ENCODE measurements at places on chromosomes 12 and 14.
A peak's percentile ranks its signal among the peaks of the same experiment; 100 is the strongest.

GRCh38 chr12:9049520-9050133, 60.3 kb downstream of the KLRG1 start:
- DNase-seq = no peak

DNA sequence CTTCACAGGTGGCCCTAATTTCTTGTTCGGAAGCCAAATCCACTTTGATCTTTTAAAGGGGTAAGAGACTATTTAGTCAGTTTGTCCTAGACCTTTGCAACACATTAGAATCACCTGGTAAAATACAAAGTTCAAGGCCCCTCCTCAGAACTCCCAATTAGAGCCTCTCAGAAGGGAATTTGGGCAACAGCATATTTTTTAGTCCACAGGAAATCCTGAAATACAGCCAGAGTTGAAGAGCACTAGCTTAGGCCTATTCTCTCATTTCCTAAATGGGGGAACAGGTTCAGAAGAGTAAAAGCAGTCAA, 151.3 kb upstream of the FSCB start:
- no peak for DNase-seq

DNA sequence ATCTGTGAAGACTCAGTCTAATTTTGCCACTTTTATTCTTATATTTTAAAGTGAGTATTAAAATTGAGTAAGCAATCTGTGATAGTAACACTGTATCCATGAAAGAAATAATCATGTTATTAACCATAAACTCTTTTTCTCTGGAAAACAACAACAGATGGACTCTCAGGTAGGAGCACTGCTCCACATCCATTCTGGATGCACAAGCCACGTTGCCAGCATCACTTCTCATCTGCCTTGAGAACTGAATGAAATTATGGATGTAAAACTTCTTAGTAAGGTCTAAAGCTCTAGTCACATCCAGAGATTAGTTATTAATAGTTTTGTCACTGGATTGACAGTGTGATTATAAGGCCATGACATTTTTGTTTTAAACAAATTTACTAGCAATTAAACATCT, 489.1 kb upstream of the SYT1 start:
- DNase-seq = no peak

GRCh38 chr14:85380881-85381280, 149.1 kb upstream of the FLRT2 start:
- no peak for DNase-seq

DNA sequence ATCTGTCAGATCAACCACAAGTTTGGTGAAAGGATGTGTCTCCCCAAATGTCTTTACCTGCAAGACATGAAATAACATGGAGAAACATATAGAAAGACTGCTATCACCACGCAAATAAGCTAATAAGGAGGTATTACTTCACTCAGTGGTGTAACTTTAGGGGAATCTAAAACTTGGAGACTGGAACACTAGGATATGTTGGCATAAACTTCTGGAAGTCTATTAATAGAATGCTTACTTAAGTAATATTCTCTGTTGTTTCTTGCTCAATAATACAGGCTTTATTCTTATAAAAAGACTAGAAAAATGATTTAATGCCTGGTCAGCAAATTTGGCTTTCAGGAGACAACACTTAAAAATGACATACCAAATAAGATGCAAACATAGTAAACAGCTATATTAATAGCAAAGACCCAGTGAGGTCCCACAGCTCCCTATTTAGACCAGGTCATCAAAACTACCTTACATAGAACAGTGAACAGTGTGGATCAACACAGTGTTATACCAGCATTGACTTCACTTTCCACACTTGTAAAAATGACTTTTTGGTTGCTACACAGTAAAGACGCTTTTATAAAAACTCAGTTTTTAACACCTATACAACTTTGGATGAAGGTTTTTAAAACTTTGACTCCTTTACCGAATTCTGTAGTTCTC, 18.9 kb upstream of the HAL start:
- DNase-seq = no peak

- DNase-seq = no peak
Measured at GRCh38 chr12:72082986-72083820, 144.6 kb downstream of the TPH2 start.

DNA sequence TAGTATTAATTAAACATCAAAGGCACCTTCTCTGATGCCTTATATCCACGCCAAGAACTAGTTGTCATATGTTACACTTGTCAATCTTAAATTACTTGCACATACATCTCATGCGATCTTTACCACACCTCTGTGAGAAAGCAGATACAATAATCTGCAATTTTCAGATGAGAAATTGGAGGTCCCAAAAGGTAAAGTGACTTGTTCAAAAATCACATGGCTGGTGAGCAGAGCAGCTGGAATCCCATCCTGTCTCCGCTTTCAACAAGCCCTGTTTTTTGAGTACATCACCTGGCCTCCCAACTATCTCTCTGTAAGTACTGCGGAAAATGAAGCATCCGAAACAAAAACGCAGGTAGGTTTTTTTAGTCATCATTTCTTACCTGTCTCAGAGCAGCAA, 203.4 kb upstream of the FOXN3 start:
- no peak for DNase-seq

DNA sequence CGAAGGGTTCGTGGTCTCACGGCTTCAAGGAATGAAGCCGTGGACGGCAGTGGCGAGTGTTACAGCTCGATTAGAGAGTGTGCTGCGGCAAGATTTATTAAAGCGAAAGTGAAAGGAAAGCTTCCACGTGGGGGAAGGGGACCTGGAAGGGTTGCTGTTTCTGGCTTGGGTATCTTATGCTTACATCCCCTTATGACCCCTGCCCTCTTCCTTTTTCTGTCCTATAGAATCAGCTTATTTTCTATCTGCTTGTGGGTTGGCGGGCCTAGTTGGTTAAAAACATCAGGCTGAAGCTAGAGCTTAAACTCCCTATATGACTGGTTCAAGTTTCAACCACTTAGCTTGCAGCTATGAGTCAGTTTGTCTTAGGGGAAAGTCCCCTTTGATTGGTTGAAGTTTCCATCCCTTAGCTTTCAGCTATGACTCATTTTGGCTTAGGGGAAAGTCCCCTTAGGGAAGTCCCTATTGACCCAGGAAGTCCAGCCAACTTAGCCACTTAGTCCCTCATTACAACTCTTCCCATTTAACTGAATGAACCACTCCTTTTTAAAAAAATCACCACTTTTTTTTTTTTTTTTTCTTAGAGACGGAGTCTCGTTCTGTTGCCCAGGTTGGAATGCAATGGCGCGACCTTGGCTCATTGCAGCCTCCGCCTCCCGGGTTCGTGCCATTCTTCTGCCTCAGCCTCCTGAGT, 1494.7 kb upstream of the TMEM132C start:
- DNase-seq = peak; percentile 6

DNA sequence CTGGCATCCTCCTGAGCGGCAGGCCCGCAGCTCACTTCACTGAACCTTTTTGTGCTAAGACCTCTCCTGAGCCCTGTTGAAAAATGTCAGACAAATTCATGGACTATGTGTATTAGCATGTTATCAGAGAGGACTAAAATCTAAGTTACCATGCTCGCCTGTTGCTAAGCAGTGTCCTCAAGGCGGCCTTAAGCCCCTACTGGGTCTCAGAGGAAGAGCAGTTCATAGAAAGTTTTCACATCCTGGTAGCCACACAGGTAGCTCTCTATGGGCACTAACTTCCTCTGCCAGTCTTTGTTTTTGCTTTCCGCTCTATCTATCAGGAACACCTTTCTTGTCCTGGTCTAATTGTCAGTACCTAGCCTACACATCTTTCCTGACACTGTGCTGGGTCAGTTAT, 306.6 kb upstream of the MIS18BP1 start:
- no peak for DNase-seq

GRCh38 chr12:20189767-20190166, 178.6 kb upstream of the PDE3A start:
- DNase-seq = no peak

GRCh38 chr12:19437996-19438395, 1.3 kb upstream of the AEBP2 start:
- DNase-seq = no peak

- DNase-seq = no peak
Measured at GRCh38 chr12:46675736-46676135, 150.1 kb downstream of the SLC38A4 start.

DNA sequence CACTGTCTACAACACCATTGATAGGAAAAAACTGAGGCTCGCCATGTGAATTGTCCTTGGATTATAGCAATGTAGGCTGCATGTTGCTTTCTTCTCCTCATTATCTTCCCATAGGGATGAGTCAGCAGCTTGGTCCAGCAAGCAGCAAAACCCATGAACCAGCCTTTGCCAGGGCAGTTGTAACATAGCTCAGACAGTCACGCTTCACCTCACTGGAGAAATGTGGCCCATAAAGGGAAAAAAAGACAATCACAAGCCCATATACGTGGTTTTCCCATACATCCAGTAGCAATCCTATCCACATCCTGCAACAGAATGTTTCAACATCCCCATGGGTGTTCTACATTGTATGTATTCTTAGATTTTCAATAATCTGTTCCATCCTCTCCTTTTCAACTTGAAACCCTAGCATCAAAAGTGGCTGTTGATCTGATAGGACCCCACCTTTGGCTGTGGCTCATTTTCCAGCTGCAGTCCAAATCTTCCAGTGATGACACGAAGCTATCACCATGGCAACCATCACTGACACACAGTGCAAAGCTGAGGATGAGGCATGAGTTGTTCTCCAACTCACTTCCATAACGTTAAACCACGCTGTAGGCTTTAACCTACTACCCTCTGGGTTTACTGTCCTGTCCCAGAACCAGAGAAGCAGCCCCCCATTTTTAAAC, 34.0 kb downstream of the GRIN2B start:
- no peak for DNase-seq

DNA sequence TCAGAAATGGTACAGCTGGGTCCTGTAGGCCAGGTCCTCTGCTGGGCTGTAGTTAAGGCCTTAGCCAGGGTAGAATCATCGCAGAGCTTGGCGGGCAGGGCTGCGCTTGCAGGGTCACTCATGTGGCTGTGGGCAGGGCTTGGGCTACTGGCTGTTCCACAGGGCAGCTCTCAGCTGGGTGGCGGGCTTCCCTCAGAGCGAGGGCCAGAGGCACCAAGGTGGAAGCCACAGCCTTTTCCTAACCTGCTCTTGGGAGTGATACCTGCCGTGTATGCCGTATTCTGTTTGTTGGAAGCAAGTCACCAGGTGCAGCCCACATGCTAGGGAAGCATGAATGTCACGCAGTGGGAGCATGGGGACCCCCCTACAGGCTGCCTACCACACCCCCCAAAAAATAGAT, 69.8 kb upstream of the RIN3 start:
- DNase-seq = no peak

- DNase-seq = no peak
Measured at GRCh38 chr12:99147130-99147529, 500.4 kb upstream of the GARIN6 start.

- DNase-seq = no peak
Measured at GRCh38 chr12:42508913-42509460, 80.6 kb downstream of the PRICKLE1 start.

- no peak for DNase-seq
Measured at GRCh38 chr14:64501411-64502171, 2.0 kb downstream of the ZBTB25 start.

- DNase-seq = no peak
Measured at GRCh38 chr12:9390761-9391160, 182.6 kb upstream of the PZP start.

- DNase-seq = no peak
Measured at GRCh38 chr12:3117144-3117581, 40.0 kb downstream of the TSPAN9 start.

DNA sequence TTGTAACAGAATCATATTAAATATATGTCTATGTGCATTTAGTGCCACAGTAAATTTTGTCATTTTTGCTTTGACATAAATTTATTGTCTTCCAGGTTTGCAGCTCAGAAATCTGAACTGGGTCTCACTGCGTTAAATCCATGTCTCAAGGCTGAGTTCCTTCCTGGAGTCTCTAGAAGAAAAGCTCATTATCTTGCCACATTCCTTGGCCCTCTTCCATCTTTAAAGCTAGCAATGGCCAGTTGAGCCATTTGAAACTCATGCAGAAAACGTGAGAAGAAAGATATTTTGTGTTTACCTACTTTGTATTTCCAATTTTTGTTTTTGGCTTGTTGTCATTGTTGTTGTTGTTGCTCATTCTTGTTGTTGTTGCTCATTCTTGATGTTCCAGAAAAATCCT, 10.7 kb downstream of the PRH1 start:
- DNase-seq = no peak

GRCh38 chr12:65074932-65075331, 46.2 kb downstream of the WIF1 start:
- no peak for DNase-seq

GRCh38 chr12:98425859-98426258, 89.5 kb upstream of the TMPO start:
- DNase-seq = no peak

DNA sequence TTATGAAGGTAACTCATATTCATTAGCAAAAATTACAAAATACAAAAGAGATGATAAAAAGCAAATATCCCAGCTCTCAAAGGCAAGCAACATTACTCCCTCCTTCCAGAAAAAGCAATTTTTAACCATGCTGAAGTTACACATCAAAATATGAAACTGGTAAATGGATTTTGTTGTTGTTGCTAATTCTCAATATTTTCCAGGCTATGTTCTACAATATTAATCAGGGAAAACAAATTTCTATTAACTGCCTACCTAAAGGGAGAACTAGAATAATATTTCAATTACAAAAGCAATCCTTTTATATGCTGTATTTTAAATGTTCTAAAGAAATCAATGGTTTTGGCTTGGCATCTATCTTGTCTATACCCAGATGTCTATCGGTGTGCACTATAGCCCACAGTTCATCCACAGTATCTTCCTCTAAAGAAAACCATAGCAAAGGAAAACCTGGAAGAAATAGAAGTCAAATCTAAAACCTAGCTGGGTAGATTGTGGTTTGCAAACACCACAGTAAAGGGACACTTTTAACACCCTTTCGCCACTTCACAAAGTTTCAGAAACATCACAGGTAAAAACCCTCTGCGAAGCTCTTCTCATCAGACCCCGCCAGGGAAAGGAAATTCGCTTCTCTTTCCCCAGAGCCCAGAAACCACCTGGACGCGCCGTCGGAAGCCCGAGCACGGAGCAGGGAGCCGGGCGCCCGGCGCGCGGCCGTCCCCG, 32.0 kb downstream of the TC2N start:
- DNase-seq = no peak

DNA sequence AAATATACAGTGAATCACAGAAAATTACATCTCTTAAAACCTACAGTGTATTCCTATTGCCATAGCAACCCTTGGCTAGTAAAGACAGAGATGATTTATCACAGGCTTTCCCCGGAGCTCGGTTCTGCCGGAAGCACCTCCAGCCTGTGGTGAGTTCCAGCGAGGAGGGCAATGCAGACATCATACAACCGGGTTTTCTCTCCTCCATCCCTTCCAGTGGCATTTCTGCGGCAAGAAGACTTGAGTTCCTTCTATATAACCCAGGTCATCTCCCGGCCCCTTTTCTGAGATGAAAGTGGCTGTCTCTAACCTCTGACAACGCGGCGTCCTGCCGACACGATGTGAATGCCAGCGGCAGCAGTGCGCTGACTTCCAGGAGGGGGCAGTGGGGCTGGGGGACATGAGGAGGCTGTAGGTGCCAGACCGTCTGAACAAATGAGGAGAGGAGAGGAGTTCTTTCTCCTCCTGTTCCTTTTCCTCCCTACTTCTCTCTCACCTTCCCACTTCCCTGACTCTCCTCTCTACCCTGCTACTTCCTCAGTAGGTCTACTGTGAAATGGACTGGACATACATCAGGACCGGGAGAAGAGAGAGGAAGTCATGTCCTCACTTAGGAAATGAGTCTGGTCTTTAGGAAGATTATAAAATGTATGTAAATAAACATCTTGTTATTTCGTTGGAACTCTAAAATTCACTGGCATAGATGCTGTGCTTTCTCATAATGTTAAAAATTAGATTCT, 68.6 kb upstream of the MAX start:
- no peak for DNase-seq

Data from stimulated activated CD8-positive, alpha-beta memory T cell treated with anti-CD3 and anti-CD28 coated beads, Interleukin-4, amount 100 ng/mL, for 4 hours (primary cell).